ENCODE measurements at places on chromosomes 4 and X.

GRCh38 chr4:176444741-176445140 is 125.0 kb downstream of the SPCS3 start:
- DNase-seq = no peak

DNA sequence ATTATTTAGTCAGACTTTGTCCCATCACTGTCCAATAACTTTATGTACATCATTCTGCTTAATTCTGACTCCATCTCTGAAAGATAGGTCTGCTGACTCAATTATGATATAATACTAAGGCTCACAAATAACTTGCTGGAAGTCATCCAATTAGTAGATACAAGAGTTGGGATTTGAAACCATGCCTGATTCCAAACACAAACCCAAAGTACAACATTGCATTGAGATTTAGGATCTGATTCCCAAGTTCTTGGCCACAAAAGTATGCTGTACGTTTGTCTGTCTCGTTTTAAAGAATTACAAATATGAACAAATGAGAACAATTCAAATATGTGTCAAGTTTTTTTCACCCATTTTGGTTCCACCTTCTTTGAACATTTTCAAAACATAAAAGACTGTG is 108.8 kb downstream of the AMELX start:
- no peak for DNase-seq

DNA sequence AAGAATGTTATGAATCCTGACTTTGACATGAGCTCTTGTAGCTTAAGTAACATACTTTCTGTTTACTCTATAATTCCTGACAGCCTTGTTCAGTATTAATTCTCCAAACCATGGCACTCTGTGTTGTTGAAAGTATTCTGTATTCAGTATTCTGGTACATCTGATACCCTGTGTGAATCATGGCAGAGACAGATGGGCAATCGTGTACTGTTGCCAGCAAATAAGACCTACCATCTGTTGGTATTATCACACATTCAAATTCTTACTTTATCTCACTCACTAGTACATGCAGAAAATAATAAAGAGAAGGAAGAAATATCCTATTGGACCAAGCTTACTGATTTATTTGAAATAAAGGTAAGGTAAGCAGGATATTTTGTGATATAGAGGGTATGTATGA is 7.9 kb downstream of the MBTPS2 start:
- no peak for DNase-seq

DNA sequence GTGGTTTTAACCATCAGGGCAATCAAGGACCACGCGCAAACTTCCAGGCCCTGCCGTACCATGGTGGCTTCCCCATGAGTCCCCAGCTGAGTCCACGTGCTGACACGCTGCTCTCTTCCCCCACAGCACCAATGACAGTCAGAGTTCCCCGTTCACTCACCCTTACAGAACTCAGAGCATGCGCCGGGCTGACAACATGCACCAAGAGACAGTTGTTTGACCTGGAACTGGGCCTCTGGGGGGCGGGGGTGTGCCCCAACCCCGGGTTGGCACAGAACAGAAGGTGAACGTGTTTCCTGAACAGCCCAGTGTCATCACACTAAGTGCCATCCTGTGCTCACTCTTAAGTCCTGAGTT is 29.4 kb downstream of the IRF2 start:
- DNase-seq = no peak

DNA sequence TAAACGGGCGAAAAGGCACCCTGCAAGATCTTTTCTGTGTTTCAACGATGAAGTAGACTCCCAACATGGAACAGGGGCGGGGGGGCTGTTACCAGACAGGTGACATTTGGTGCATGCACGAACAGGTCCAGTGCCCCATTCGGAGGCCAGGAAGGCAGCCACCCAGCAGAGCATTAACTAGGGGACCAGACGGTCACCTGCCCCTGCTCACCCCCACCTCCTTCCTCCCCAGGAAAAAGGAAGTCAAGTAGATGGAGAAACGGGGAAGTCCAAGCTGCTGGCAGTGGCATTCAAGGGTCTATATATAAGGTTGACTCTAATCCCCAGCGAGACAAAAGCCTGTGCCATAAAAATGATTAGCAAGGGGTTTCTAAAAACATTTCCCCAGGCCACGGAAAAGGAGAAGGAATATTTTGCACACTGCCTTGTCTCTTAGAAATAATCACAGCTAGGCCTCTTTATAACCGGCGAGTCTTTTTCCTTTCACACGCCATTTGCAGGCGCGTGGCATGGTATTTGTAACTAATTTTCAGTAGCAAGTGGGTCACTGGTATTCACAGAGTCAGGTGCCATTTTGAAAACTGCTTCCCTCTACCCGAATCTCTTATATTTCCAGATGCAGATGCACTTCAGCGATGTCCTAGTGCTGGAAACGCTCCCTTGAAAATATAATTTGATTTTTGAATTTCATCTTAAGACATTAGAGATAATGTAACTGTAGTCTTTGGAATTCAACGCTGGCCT is 1.2 kb upstream of the TMSB4X start:
- DNase-seq = no peak

DNA sequence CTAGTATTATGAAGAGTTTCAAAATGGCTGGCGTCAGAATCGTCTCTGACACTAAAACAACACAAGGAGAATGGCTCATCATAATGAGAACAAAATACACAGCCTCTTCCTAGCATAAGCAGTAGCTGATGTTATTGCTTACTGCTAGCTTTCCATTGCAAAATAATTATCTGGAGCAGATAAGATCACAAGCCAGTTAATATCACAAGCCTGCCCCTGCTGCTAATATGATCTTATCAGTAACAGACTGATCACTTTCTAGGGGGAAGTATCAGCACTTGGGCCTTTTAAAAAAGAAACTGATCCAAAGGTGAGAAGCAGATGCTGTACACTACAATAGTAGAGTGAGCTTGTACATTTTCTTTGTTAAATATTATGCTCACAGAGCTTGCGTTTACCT is 554.8 kb upstream of the PABPC4L start:
- no peak for DNase-seq

DNA sequence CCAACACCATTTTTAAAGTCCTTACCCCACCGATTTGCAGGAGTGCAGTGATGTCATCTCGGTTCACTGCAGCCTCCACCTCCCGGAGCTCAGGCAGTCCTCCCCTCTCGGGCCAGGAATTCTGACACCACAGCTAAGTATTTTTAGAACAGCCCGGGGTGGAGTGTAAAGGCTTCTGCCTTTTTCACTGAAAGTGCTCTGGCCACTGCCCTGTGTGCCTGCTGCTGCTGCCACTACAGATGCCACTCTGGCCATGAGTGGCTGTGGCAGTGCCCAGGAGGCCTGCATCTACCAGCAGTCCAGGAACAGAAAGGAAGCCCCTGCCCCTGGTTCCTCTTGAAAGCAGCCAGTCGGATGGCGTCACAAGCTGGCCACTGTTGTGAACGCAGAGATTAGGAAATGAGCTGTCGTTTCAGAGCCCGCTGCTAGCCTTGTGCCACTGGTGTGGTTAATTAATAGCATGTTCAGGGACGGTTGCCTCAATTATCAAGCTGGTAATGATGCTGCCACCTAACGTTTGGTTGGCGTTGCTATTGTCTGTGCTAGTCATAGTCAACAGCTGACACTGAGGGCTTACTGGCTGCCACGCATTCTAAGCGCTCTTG is 23.6 kb upstream of the TBC1D14 start:
- DNase-seq = no peak

- DNase-seq = no peak
Observed at GRCh38 chr4:73869130-73870055, at the start of gene CXCL1. TSS of gene CXCL1 (plus strand) at chr4:73869393. CDS start at chr4:73869471, 78 bp downstream.

GRCh38 chrX:42143866-42144592 is 220.7 kb upstream of the CASK start:
- DNase-seq = no peak

GRCh38 chr4:106996490-106996889 is 39.6 kb downstream of the DKK2 start:
- DNase-seq = no peak
